T-helper 1 cell treated with Interleukin-12 subunit alpha and Interleukin-12 subunit beta and Interleukin-4 antibody, amounts not matched to agents 30 ng/mL and 1 ng/mL, for 36 hours (primary cell): ENCODE measurements at places on chromosomes 11 and 22. TPM values are rescaled to one million over a fixed set of nuclear protein-coding genes. Genes with fewer than 3 reads are reported as not detected.

The CCDC81 gene
- 0.66 and 1.2 TPM in 2 replicates for total RNA-seq

The PRG2 gene
- not detected in 2 replicates for total RNA-seq

The FAT3 gene
- total RNA-seq, result not detected in 2 replicates

The SEPTIN3 gene
- 7.2 and 8.2 TPM in 2 replicates for total RNA-seq

The KCNK4 gene
- total RNA-seq, result 0.76 TPM in 1 of 2 replicates, not detected in the other

The ZNRD2 gene
- total RNA-seq, result 43.6 and 48.5 TPM in 2 replicates

The UPK3A gene
- not detected in 2 replicates for total RNA-seq

The MAPK8IP2 gene
- 0.17 and 0.32 TPM in 2 replicates for total RNA-seq

The OR9Q2 gene
- not detected in 2 replicates for total RNA-seq

The OR5A1 gene
- total RNA-seq, result not detected in 2 replicates

The DAGLA gene
- total RNA-seq, result 0.17 and 0.25 TPM in 2 replicates

The MRGPRX4 gene
- not detected in 2 replicates for total RNA-seq

The APOL4 gene
- total RNA-seq, result 0.56 and 0.73 TPM in 2 replicates

The DRICH1 gene
- total RNA-seq, result 0.98 and 1.4 TPM in 2 replicates

The DDX17 gene
- 435 and 444 TPM in 2 replicates for total RNA-seq

The ALKBH3 gene
- total RNA-seq, result 27.9 and 33.0 TPM in 2 replicates

The TSGA10IP gene
- total RNA-seq, result not detected in 2 replicates

The SYT12 gene
- not detected in 2 replicates for total RNA-seq

The B3GAT1 gene
- 1.2 and 1.9 TPM in 2 replicates for total RNA-seq

The OR51E1 gene
- not detected in 2 replicates for total RNA-seq

The ADORA2A gene
- 19.7 and 22.2 TPM in 2 replicates for total RNA-seq

The FAM180B gene
- total RNA-seq, result 0.15 TPM in 1 of 2 replicates, not detected in the other

The MEI1 gene
- total RNA-seq, result 35.5 and 43.5 TPM in 2 replicates

The MMP13 gene
- total RNA-seq, result 0.17 TPM in 1 of 2 replicates, not detected in the other
